ENCODE measurements at places on chromosomes 13 and 19. TPM values are rescaled to one million over a fixed set of nuclear protein-coding genes. Genes with fewer than 3 reads are reported as not detected.

DNA sequence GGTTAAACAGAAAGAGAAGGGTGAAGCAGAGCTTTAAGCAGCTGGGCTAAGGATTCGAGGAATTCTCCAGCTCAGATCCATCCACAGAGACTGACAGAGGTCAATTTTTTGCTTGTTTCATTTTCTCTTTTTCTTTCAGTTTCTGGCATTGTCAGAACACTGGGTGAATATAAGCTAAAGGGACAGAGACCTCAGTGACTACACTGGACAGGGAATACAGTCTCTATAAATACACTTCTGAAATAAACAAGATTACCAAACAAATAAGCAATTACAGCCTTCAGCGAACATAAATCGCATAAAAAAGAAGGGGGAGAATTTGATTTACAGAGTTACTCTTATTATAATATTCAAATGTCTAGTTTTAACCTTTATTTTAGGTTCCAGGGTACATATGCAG, 3.7 kb upstream of the ZNF441 start:
- no peak for DNase-seq

- no peak for DNase-seq
These were observed 686.5 kb upstream of the PCDH9 start for GRCh38 chr13:67916650-67917049.

DNA sequence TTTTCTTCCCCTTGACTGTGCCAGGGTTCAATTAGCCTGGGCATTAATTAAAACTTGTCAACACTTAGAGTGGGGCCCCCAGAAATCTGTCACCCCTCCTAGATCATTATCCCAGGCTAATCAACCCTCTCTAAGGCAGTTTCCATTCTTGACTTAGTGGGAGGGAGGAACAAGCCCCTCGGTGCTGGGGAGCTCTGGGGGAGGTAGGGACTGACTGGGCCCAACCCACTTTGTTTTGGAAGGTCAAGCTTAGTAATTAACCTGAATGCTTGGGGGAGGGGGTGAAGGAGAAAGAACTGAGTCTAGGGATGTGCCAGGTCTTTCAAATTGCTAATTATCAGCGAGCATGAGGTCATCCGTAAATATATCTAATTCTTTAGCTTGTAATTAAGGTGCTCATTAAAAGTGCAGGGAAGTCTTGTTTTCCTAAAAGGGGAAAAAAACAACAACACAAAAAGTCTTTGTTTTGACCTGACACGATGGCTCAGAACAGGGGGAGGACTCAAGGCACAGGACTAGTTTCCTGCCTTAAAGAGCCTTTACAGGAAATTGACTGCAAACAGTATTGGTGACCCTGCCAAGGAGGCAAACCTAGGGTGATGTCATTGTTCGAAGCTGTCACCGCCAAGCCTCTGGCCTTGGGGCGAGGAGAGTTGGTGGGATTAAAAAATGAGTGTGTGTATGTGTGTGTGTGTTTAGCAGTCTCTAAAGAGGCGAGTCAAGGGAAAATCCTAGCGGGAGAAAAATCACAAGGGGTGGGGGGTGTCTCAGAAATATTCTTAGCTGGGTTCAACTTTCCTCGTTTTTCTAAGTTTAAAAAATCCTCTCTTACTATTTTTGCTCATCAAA, 19.4 kb downstream of the ACTN4 start:
- DNase-seq = peak; percentile 80

DNA sequence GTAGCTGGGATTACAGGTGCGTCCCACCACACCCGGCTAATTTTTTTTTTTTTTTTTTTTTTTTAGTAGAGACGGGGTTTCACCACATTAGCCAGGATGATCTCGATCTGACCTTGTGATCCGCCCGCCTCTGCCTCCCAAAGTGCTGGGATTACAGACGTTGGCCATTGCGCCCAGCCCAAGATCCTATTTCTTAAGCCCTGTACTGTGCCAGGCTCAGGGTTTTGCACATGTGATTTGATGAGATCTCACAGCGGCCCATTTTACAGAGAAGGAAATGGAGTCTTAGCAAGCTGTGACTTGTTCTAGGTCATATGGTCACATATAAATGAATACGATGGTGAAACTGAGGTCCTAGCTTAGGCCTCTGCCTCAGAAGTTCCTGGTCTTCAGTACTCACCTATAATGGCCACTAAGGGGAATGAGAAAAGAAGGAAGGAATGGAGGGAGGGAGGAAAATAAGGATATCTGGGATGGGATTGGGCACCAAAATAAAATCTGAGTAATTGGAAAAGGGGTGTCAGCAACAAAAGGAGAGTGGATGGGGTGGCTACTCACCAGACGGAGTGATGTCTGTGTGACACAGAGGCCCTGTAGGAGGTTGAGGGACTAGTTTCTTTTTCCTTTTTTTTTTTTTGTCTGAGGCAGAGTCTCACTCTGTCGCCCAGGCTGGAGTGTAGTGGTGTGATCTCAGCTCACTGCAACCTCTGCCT, 1.3 kb downstream of the OSCAR start:
- DNase-seq = no peak

DNA sequence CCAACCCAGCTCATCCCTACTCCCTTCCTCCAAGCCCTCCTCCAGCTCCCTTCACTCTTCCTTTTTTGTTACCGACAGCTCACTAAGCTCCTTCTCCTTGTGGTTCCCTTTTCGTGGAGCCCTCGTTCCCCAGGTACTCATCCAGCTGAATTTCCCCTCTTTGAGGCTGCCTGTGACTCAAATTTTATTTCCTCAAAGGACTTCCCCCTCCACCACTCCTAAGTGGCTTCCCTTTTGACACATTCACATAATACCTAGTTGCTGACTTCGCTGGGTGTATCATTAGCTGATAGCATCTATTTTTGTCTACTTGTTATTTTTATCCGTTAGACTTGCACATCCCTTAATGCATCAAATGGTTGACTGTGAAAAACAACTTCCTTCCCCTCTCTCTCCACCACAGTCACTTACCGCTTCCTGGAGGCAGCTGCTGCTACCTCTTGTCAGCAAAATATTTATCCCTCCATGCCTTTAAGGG, 14.5 kb downstream of the FFAR2 start:
- DNase-seq = no peak

The CBY2 gene
- total RNA-seq = not detected

GRCh38 chr13:70034286-70034685, 73.3 kb upstream of the ATXN8OS start:
- DNase-seq = no peak

GRCh38 chr13:39575641-39576238, 27.3 kb downstream of the LHFPL6 start:
- DNase-seq = no peak

- DNase-seq = no peak
These were observed 1418.5 kb downstream of the EFNB2 start for GRCh38 chr13:105116966-105117365.

DNA sequence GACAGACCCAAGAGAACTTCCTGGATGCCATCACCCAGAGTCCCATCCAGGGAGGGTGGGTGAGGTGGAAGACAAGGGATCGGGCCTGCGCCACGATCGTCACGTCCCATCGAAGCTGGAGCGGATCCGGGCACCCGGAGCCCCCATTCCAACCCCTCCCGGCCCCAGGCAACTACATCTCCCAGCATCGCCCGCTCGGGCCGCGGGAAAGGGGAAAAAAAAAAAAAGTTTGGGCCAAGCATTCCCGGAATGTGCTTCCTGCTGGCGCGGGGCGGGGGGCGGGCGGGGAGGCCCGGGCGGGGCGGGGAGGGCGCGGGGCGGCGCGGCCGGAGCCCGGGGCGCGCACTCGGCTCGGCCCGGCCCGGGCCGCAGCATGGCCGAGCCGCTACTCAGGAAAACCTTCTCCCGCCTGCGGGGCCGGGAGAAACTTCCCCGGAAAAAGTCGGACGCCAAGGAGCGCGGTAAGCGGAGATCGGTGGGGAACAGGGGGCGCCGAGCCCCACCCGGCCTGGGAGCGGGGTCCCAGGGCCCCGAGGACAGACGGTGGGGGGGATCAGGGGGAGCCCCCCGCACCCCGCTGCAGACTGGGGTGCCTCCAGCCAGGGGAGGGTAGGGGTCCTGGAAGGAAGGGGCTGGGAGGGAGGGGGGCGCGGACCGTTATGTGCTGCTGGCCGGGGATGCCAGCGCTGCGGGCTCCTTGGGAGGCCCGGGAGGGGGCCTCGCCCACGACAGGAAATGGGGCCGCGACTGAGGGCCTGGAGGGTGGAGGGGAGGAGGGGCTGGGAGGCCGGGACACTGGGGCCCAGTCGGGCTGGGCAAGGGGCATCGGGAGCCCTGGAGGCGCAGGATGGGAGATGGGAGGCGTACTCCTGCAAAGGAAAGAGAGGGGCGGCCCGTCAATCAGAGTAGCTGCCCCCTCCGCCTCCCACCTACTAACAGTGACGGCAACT, at the start of gene SYDE1:
Gene SYDE1, plus strand, starts transcription at position 341 of the 950 bp plus-strand sequence. Its CDS starts 33 bp downstream, at position 374.
- peak; percentile 98 for DNase-seq

- DNase-seq = no peak
These were observed 38.2 kb downstream of the IGFL2 start for GRCh38 chr19:46186101-46186716.

DNA sequence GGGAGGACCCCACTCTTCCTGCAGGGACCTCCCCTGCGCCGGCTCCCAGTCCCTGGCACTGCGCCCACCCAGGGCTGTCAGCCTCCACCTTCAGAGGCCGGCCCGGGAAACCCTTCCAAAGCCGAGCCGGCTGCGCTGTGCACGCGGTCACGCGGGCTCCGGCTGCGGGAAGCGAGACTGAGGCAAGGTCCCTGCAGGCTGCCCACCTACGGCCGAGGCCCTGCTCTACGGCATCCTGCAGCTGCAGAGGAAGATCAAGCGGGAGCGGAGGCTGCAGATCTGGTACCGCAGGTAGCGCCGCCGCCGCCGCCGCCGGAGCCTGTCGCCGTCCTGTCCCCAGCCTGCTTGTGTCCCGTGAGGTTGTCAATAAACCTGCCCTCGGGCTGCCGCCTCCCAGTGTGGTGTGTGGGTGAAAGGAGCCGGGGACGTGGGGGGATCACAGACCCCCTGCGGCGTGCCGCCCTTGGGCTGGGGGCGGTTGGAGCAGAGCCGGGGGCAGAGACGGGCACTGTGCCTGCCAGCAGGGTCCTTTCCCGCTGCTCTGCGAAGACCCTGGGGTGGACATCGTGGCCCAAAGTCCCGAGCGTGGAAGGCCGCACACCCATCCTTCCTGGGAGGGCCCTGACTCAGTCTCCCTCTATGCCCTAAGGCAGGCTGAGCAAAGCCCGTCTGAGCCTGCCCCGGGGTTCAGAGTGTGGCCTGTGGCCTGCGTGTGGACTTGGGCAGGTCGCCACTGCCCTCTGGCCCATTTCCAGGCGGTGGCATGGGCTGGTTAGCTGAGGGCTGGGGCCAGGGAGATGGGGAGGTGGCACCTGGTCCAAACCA, 5.9 kb downstream of the GAMT start:
- DNase-seq = no peak

The KLHL1 gene
- not detected for total RNA-seq

DNA sequence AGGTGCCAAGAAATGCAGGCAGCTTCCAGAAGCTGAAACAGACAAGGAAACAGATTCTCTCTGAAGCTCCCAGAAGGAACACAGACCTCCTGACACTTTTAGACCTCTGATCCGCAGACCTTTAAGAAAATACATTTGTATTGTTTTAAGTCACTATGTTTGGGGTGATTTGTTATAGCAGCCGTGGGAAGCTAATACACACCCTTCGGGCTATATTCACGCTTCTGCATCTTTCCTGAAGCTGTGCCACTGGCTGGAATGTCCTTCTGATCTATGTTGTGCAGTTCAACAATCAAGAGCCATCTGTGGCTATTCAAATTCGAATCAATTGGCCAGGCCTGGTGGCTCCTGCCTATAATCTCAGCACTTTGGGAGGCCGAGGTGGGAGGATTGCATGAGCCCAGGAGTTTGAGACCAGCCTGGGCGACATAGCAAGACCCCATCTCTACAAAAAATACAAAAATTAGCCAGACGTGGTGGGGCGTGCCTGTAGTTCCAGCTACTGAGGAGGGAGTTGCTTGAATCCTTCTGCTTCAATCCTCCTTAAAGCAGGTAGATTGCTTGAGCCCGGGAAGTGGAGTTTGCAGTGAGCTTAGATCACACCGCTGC, 5.8 kb upstream of the DHX34 start:
- no peak for DNase-seq

GRCh38 chr13:58955546-58956385, 1208.0 kb downstream of the DIAPH3 start:
- DNase-seq = peak; percentile 30

GRCh38 chr13:41854758-41855157, 106.2 kb downstream of the VWA8 start:
- DNase-seq = no peak

The GFY gene
- not detected for total RNA-seq

- DNase-seq = peak; percentile 99
These were observed 665 bp downstream of the GPX4 start for GRCh38 chr19:1104311-1105007.

DNA sequence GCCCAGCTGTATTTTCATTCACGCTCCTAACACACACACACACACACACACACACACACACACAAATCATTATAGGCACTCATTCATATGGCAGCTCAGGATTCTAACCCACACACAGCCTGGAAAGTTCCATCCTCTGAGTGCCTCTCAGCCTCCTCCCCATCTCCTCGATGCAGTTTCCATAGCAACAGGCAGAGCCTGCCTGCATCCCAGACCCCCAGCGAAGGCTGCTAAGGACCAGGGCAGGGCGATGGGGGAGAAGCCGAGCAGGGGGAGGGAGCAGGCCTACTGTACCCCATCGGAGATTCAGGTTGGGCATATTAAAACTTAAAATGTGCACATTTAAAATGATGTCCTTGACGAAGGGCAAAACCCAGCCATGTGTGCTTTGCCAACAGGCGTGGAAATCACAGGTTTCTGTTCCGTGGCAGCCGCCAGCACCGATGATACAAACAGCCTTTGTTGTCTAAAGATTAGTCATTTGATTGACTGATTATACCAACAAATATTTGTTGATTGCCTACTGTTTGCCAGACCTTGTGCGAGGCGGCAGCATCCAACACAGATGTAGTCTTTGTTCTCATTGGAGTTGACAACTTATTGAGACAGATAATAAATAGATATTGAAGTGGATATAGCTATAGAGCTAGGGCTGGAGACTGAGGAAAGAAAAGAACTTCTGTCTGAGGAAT, 43.8 kb upstream of the USP29 start:
- DNase-seq = no peak

GRCh38 chr19:53156850-53157249, 2.0 kb downstream of the ZNF347 start:
- DNase-seq = peak; percentile 14

GRCh38 chr13:92842145-92842544, 384.5 kb upstream of the GPC6 start:
- no peak for DNase-seq

GRCh38 chr13:39542361-39542760, 60.6 kb downstream of the LHFPL6 start:
- DNase-seq = no peak

The SRRM5 gene
- total RNA-seq = not detected

The NDUFS7 gene
- 46.0 TPM for total RNA-seq

DNA sequence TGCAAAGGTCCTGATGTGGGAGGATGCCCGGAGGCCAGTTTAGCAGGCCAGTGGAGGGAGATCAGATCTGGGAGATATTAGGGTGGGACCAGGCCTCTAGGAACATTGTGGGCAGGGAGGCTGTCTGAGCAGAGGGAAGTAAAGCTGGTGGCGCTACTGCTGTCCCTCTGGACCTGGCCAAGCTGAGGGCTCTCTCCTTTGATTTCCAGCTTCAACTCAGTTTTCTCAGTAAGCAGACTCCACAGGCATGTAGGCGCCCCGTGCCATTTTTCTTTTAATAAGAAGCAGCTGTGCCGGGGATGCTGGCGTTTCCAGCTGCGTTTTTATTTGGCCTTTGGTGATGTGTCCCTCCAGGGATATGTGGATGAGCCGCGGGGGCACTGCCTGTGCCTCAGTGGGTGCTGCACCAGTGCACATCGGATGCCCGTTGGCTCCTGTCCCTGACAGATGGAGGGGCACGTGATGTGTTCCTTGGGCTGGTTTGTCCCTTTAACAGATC, 6.7 kb downstream of the DNM2 start:
- DNase-seq = peak; percentile 87

The TMEM238 gene
- 0.29 TPM for total RNA-seq

The ZNF302 gene
- total RNA-seq = 19.4 TPM

The MEX3D gene
- total RNA-seq = 38.0 TPM
